T-helper 17 cell (primary cell): ENCODE measurements at places on chromosomes 12 and 14. TPM values are rescaled to one million over a fixed set of nuclear protein-coding genes. Genes with fewer than 3 reads are reported as not detected.

GRCh38 chr14:70962935-70963334 lies 55.7 kb downstream of the PCNX1 start:
- no peak for DNase-seq

DNA sequence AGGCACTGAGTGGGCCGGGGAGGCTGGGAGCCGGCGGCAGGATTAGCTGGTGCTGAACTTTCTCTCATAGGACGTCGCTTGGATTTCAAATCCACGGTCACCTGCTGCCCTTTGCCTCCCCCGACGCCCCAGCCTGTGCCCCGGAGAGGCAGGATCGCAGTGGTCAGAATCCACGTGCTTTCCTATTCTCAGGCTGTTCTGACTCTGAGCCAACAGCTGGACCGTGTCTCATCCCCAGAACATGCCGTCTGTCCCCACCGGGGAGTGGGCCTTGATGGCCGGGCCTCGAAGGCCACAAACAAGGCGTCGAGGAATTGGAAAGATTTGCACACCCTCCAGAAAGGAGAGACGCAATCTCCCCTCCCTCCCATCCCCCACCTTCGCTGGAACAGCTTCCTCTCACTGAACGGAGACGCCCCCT lies 18.5 kb upstream of the MLXIP start:
- DNase-seq, result no peak

DNA sequence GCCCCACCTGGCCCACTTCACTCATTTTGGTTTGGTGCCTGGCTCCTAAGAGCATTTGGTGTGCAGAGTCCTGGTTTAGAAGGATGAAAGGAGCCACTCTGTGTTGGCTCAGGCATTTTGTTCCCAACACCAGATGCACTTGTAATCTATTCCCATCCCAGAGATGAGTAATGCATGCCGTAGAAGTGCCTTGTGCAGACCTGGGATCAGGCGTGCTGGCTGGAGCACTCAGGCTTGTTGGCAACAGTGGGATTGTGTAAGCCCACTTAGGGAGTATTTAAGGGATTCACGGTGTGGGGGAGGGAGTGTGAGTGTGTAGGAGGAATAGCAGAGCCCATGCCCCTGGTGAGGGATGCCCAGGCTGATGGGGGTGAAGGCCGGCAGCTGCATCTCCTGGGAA lies 501.5 kb upstream of the TBX3 start:
- no peak for DNase-seq

GRCh38 chr12:82359115-82359478 lies 768 bp downstream of the METTL25 start:
- no peak for DNase-seq

GRCh38 chr14:77593501-77593961 lies 22.9 kb downstream of the SPTLC2 start:
- no peak for DNase-seq

DNA sequence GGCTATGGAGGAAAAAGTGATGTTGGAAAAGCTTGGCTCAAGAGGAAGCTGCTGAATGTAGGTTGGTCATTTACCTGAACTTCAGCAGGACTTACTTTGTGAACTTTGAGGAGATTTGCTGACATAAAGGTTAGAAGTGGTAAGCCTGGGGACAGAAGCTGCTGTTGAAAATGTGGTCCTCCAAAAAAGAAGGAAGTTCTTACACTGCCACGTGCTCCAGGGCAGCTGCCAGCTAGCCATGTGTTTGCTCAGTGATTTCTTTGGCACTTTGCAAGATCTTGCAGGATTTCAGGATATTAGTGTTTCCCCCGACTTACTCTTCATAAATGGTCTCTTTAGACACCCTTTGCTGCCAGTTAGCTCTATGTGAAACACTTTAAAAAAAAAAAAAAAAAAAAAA lies 14.8 kb upstream of the DYRK2 start:
- no peak for DNase-seq

DNA sequence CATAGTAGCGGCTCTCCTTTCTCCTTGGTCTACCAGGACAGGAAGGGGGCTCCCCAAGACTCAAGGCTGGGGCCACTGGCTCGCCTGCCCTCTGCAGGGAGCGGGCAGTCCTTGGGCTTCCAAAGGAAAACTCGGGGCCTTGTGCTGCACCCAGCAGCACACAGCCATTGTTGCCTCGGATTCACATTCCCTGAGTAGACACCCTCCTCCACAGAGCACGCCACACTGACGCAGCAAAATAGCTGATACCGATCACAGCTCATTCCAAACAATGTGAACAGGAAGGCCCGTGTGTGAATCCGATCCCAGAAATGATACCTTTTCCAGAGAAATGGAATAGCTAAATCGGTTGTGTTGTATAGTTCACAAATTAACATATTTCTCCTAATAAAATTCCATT lies 65.1 kb upstream of the DYNC1H1 start:
- no peak for DNase-seq

GRCh38 chr12:2240984-2241383 lies 188.2 kb downstream of the CACNA1C start:
- DNase-seq, result no peak

DNA sequence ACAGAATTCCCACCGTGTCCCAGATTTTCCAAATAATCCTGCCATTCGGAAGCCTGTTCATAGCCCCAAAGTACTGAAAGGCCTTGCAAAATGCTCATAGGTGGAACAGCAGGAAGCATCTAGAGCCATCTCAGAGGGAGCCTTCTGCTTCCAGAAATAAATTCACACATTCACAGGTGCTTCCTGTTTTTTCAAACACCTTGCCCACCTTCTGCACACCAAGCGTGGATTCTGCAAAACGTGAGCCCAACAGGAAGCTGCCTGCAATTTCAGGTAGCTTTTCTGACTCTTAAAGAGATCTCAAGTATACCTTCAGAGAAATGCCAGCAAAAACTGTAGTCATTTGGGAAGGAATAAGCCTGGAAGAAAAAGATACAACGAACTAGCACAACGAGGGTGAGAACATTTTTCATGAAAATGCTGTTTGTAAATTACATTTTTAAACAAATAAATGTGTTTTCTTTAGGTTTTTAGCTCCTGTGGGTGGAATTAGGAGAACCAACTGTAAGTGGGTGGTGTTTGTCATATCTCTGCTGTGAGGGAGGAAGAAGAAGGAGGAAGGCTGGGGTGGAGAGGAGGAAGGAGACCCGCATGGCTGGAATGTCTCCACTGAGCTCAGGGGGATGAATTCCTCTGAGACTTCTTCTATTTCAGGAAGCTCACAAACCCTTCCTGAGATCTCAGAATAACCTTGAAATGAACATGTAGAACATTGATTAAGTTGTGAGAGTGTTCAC lies at the start of gene IFNG-AS1:
Gene IFNG-AS1 (plus strand): TSS at position 264 of the 737 bp plus-strand sequence.
- DNase-seq, result no peak

DNA sequence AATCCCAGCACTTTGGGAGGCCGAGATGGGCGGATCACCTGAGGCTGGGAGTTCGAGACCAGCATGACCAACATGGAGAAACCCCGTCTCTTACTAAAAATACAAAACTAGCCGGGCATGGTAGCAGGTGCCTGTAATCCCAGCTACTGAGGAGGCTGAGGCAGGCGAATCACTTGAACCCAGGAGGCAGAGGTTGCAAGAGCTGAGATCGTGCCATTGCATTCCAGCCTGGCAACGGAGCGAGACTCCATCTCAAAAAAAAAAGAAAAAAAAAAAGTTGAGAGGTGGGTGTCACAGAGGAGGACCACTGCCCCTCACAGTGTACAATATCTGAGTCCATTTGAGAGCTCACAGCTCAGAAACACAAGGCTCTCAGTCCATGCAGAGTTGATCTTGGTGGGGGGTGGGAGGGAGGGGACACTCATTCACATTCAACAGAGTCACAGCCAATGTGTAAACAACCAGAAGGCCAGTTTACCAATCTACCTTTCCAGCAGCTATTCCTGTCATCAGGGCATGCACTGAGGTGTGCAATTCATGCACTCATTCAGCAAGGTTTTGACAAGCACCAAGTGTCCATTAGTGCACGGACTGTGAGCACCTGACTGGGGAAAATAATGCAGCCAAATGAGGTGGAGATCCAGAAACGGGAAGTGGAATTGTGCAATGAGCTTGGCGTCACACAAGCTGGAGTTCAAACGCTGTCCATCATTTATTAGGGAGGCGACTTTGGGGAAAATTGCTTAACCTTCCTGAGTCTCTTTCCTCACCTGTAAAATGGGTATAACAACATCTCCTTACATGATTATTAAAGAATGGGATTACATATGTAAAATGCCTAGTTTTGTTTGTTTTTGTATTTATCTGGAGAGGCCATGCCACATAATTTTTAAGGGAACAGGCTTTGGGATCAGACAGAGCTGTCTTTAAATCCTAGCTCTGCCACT lies 4.4 kb upstream of the EIF5 start:
- no peak for DNase-seq

The FKBP3 gene
- total RNA-seq, result 30.1 TPM

DNA sequence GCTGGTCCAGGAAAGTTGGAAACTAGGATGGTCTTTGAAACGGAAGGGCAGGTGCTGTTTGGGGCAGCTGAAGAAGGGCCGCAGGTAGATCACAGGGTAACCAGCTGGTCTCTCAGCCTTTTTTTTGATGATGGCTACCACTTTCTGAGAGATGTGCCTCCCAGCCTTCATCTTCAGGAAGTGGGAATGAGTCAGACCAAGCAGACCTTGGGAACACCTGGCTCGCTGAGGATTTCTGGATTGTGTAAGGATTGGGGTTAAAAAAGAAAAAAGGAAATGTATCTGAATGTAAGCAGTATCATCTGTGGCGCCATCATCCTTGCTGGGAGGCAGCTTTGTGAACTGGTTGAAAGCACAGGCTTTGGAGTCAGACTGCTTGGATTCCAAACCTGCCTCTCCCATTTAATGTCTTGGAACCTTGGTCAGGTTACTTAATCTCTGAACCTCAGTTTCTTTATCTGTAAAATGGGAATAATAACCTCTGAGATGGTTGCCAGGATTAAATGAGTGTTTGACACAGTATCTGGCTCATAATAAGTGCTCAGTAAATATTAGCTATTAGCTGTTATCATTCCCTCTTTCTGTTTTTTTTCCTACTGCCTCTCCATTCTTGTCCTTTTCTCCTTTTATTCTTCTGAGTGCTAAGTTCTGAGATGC lies 1.7 kb downstream of the PRPF40B start:
- no peak for DNase-seq

GRCh38 chr14:69246331-69246730 lies 13.6 kb upstream of the GALNT16 start:
- no peak for DNase-seq

- DNase-seq, result no peak
These were observed 42.7 kb upstream of the CRACR2A start for GRCh38 chr12:3795492-3796133.

DNA sequence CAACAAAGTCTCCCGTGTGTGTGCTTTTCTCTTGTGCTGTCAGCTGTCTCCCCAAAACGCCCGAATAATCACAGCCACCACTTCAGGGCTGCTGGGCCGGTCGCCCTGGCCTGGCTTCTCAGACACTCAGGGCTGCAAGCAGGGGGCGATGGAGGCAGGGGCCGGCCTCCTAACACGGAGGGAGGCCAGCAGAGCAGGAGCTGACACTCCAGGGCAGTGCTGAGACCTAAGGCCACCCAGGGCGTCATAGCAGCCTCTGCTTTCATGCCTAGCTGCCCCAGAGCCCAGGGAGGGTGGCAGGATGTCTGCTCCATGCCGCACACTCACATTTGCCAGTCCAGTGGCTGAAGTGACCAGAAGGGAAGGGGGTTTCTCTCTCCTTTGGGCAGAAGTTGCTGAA lies 25.6 kb downstream of the STX2 start:
- DNase-seq, result no peak

The CYP46A1 gene
- 0.29 TPM for total RNA-seq

GRCh38 chr12:40248585-40249297 lies 23.9 kb downstream of the LRRK2 start:
- DNase-seq, result no peak

The LRTM2 gene
- not detected for total RNA-seq

DNA sequence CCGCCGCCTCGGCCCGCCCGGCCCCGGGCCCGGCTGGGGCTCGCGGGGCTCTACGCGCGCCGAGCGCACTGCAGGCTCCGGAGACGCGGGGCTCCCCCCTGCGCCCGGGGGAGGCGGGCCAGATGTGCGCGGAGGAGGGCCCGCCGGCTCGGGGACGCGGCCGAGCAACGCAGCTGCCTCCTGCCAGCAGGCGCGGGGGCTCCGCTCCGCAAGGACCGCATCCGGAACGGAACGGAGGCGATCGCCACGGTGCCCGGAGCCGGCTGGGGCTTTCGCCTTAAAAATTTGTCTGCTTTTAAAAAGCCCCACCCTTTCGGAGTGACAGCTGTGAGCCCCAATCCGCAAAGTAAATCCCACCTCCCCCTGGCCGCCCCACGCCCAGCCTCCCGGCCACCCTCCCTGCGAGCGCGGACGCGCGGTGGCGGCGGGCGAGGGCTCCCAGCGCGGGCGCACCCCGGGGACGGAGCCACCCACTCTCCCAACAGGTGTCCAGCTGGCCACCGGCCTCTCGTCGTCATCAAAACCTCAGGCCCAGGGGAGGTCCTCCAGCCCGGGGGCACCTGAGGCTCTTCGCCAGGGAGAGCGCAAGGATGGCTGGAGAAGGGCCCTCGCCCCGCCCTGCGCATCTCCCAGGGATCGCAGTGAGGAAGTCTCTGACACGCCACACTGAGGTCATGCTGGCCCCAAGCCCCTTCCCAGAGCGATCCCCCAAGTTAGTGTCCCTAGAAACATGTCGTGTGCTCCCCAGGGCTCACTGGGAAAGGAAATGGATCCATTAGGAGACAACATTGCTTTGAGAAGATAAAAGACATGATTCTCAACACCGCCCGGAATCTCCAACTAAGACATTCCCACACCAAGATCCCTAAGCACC lies at the start of gene TMEM132D:
Gene TMEM132D (minus strand): TSS at position 70 of the 874 bp plus-strand sequence.
- DNase-seq, result no peak

DNA sequence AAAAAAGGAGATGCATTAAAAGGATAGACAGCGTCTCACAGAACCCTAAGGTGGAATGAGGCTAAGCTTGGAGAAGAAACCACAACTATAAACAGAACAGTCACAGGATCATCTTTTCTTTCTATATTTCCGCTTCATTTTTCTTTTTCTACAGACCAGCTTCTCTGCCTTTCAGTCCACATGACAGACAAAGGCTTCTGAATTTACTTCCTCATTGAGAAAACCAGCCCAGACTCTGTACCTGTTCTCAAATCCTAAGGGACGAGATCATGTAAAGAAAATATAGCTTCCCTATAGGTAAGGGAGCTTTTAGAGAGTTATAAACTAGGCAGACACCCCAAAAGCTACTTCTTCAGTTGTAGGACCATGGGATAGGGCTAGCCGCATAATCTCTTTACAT lies 17.4 kb downstream of the SGPP1 start:
- DNase-seq, result no peak

- no peak for DNase-seq
These were observed 94.2 kb upstream of the SSTR1 start for GRCh38 chr14:38113546-38113945.

The CD9 gene
- 2.4 TPM for total RNA-seq
